ENCODE measurements at places on chromosomes 12 and 14. TPM values are rescaled to one million over a fixed set of nuclear protein-coding genes. Genes with fewer than 3 reads are reported as not detected.

The LGR5 gene
- polyA plus RNA-seq, result 71.9 TPM

- no peak for DNase-seq
Observed at GRCh38 chr12:124516850-124517249, 50.6 kb downstream of the NCOR2 start.

- DNase-seq, result no peak
Observed at GRCh38 chr14:45359746-45360145, 106.7 kb upstream of the MIS18BP1 start.

DNA sequence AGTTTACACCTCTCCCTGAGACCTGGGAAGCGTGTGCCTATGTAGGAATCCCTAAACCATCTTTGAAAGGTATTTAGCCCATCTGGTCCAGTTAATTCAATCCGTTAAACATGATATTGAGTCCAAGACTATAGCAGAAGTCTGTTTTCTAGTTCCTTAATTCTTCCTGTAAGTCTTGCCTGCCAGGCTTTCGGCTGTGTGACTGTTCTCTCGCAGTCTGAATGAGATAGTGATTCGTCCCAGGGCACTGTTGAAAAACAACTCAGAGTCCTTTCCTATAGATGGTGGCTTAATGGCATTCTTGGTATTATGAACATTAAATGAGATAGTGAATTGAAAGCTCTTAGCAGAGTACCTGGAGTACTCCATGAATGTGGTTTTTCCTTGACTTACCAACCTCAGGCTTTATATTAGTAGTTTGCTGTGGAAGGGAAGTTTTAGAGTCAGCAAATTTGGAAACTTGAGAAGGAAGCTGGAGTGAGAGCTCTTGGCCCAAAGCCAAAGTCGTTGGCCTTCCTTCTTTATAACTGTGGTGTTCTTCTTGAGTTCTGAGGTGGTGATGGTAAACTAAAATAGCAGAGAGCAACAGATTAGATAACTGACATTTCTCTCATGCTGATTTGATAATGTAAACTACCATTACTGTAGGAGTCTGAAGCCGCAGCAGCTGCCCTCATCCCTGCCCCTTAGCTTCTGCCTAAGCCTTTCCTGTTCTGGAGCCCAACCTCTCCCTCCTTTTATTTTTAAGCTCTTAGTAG, 76.5 kb downstream of the TGFB3 start:
- DNase-seq, result no peak

DNA sequence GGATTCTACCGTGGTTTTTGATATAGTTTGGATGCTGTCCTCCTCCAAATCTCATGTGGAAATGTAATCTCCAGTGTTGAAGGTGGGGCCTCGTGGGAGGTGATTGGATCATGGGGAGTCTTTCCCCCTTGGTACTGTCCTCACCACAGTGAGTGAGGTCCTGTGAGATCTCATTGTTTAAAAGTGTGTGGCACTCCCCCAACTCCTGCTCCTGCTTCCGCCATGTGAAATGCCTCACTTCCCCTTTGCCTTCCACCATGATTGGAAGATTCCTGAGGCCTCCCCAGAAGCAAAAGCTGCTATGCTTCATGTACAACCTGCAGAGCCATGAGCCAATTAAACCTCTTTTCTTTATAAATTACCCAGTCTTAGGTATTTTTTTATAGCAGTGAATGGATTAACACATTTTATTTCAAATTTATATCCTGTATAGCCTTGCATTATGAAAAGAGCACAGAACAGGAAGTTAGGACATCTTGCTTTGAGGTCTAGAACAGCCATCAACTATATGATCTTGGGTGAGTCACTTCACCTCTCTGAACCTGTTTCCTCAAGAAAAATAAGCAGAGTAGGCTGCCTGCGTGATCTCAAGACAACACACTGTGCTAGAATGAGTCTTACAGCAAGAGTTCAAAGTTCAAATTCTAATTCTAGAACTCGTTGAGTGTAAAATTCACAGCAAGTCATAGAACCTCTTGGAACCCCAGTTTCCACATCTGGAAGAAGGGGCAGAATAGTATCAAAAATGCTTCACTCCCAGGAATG, 160.9 kb upstream of the EEA1 start:
- DNase-seq, result peak; percentile 83

DNA sequence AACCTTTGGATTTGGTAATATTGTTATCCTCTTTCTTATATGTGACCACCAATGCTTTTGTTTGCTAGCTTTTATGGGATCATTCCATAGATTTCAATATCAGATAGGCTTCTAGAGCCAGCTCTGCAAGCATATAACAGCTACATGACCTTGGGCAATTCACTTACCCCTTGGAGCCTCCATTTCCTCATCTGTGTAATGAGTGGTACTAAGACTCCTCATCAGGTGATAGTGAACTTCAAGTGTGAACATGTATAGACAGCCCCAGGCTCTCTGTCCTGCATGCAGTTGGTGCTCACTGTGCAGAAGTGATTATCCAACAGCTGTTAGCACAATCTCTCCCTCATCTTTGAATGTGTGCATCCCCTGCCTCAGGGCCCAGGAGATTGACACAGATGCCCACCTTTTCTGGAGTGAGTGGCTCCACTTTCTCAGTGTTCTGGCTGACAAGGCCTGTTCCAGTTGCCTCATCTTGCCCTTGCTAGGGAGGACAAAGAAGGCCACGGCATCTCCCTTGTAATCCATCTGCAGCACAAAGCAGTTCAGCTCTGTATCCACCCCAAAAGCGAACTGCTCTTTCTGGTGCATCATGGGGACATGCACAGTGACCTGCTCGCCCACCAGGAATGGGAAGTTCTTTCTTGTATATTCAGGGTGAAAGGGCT, 9.2 kb downstream of the SERPINA9 start:
- DNase-seq, result no peak

- DNase-seq, result no peak
Observed at GRCh38 chr12:125243811-125244210, 178.6 kb downstream of the AACS start.

The TAS2R8 gene
- polyA plus RNA-seq, result not detected

- no peak for DNase-seq
Observed at GRCh38 chr12:122276242-122276641, 9.9 kb upstream of the VPS33A start.

The ELK3 gene
- polyA plus RNA-seq, result 21.0 TPM

The MYH7 gene
- polyA plus RNA-seq, result 0.91 TPM

The PPFIA2 gene
- polyA plus RNA-seq, result 2.4 TPM

- DNase-seq, result peak; percentile 98
Observed at GRCh38 chr14:96461950-96462798, 40.0 kb upstream of the PAPOLA start.

GRCh38 chr12:88339966-88340365, 197.9 kb downstream of the TMTC3 start:
- no peak for DNase-seq

Measured in large intestine (tissue), 12 donors.